GM12891 (cell line): ENCODE measurements at places on chromosomes 5 and 9.

GRCh38 chr5:78647838-78648358 is 674 bp downstream of the LHFPL2 start:
- DNase-seq: peak; percentile 30

- DNase-seq: no peak
These were observed 831.7 kb downstream of the SEMA5A start for GRCh38 chr5:8714198-8714597.

GRCh38 chr5:174425271-174425963 is 299.0 kb upstream of the MSX2 start:
- no peak for DNase-seq

DNA sequence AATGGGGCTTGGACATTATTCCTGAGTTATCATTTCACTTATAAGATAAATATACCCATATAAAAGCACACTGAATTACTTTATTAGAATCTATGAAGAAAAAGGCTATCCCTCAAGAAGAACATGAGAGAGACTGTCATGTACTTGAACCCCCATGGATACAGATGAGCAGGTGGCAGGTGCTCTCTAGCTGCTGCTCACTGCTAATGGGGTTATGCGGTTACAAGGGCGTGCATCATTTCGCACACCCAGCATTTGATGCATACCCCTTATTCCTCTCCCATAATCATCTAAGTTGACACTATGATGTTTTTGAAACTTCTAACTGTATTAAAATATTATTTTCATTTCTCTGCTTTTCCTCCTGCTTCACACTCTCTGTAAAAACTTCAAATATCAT is 16.4 kb downstream of the ITK start:
- no peak for DNase-seq

DNA sequence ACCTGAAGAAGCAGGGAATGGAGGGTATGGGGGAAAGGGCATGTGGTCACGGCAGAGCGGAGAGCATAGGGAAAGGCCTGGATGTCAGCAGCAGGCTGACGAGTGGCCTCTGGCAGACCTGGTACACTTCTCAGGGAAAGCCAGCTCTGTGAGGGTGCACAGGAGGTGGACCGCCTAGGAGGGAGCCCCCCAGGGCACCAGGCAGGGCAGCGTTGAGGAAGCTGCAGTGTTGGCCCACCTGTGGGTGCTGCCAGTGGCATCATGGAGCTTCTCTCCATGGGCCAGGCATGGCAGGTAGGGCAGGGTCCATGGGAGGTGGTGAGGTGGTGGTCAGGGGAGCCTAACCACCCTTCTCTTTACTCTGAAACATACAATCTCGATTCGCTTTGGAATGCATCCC is 143.0 kb upstream of the PITX1 start:
- DNase-seq: no peak

- no peak for DNase-seq
These were observed 116.0 kb upstream of the RANBP3L start for GRCh38 chr5:36417668-36418067.

DNA sequence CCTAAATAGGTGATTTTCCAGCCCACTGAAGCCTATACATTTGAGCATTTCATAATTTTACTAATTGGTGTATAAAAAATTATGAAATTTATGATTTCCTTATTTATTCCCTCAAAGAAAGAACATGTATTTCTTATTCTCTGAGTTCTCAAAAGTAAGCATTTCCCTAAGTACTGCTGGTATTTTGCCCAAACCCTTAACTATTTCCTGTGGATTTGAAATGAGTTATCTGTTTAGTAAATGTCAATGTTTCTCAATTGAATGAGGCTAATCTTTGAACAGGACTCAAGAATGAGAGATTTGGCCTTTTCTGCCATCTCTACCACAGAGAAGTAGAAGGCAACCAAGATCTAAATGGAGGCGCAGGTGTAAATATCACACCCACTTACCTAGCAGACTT is 751.7 kb downstream of the TLE1 start:
- DNase-seq: no peak

DNA sequence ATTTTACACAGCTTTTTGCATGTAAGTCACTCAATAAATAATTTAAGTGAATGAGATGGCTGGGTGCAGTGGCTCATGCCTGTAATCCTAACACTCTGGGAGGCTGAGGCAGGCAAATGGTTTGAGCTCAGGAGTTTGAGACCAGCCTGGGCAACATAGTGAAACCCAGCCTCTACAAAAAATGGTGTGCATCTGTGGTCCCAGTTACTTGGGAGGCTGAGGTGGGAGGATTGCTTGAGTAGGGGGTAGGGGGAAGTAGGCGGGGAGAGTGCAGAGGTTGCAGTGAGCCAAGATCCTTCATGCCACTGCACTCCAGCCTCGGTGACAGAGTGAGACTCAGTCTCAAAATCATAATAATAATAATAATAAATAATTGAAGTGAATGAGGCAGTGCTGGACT is 10.2 kb downstream of the KLF9 start:
- no peak for DNase-seq

DNA sequence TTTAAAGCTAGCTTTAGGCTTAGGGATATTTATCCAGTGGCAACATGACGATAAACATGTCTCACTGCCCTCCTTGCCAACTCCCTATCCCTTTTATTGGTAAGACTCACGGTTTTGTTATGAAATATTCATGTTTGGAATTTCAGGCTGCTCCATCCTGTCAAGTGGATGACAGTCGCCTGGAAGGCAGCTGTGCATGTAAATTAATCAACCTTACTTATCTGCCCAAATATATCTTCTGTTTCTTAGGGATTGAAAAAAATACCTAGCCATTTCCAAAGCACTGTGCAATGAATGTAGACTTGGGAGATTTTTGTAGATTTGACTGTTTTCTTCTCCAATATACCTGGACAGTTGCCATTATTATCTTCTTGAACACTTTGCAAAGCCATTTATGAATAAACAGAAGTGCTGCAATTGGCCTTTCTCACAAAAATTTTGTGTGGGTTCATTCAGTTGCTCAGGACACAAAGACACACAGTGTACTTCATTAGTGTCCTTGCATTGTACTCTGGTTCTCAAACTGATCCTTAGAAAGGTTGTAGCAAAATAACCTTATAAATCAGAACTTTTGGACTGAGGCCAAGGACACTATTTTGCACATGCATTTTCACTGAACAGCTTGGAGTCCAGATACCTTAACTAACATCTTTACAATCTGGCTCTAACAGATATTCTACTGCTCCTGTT is 889.4 kb upstream of the SEMA6A start:
- DNase-seq: no peak

GRCh38 chr9:85600675-85601263 is 141.0 kb downstream of the AGTPBP1 start:
- no peak for DNase-seq

GRCh38 chr9:101691657-101692056 is 46.8 kb downstream of the GRIN3A start:
- DNase-seq: no peak

DNA sequence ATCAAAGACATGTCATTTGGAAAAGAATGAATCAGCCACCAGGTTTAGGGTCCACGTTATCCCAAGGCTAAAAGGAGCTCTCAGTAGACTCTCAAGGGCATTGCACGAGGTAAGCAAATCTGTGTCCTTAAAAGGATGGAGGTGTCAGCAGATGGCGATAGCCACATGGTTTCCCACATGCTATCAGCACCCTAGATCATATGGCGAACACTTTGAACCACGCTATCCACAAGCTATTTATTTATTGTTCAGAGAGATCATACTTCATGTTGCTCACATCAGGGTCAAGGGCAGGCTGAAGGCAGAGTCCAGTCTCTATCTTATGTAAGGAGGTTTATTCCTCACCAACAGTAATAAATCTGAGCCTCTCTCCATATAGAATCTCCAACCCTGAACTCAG is 43.7 kb downstream of the CDH6 start:
- no peak for DNase-seq

DNA sequence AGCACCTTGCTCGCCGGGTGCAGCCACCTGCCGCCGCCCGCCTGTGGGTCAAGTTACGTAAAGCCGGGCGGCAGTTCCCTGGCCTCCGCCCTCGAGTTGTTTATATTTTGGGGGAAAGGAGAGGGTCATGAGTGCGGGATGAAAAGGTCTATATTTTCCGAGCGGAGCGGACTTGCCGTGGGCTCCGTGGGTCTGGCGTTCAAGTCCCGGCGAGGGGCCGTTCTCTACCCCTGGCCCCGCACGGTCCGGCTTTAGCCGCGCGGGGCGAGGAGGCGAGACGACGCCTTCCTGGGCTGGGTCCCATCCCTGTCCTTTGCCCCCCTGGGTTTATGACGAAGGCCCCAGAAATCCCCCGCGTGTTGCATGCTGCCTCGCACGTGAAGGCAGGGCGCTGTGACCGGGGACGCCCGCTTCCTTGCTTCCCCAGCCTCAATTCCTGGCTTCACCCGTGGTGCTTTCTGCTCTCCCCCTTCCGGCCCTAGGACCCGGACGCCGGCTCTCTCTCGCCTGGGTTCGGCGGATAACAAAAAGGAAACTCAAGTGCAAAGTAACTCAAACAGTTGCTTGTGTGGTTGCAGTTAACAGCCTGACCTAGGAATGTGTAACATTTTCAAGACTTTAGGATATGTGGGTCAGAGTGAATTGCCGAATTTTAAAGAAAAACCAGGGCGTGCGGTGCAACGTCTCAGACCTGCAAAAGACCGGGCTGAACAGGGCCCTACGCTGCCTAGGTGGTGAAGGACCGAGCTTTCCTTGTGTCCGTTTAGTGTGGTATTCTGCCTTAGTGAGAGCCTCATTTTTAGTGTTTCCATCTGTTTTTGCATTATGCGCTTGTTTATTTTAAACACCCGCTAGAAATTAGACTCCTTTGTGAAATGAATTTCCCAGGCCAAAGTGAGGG is 810 bp downstream of the VPS13A start:
- DNase-seq: peak; percentile 39

GRCh38 chr5:135240781-135241360 is 158.2 kb downstream of the MACROH2A1 start:
- DNase-seq: no peak

GRCh38 chr5:136166909-136167308 is 26.1 kb downstream of the SMIM32 start:
- no peak for DNase-seq
